ENCODE measurements at places on chromosomes 6 and 20.

- DNase-seq: no peak
These were observed 223.2 kb upstream of the ECI2 start for GRCh38 chr6:4358414-4359107.

GRCh38 chr20:8242066-8242465 is 110.0 kb downstream of the PLCB1 start:
- no peak for DNase-seq

DNA sequence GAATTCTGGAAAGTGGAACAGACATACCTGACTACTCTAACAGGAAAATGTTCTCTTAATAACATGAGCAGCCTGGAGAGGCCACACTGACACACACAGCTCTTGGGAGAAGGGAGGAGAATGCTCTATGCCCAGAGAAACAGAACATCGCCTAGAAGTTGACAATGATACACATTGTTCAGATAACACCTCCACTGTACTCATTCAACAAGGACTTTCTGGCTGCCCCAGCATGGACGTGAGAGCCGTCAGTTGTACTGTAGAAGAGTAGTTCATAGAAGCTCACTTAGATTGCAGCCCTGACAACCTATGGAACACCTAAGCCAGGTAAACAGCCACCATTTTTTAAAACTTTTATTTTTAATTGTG is 28.9 kb downstream of the BMP7 start:
- DNase-seq: no peak

DNA sequence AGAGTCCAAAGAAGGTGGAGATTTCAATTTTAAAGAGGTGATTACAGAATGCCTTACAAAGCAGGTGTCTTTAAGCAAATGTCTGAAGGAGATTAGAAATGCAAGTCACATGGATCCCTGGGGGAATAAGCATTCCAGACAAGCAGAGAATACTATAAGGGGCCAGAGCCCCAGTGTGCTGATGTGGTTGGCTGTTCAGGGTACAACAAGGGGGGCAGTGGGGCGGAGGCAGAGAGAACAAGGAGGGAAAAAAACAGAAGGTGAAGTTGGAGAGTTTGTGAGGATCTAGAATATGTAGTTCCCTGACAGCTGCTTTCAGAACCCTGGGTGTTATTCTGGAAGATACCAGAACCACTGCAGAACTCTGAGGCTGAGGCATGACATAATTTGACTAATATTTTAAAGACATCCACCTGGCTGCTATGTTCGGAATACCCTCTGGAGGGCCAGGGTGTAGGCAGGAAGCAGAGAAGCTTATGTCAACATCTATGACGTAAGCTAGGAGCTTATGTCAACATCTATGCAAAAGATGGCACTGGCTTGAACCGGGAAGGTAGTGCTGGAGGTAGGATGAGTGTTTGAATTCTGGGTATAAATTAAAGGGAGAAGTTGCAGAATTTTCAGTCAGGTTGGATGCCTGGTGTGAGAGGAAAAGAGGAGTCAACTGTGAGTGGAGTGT is 276.3 kb upstream of the AGPAT4 start:
- no peak for DNase-seq

DNA sequence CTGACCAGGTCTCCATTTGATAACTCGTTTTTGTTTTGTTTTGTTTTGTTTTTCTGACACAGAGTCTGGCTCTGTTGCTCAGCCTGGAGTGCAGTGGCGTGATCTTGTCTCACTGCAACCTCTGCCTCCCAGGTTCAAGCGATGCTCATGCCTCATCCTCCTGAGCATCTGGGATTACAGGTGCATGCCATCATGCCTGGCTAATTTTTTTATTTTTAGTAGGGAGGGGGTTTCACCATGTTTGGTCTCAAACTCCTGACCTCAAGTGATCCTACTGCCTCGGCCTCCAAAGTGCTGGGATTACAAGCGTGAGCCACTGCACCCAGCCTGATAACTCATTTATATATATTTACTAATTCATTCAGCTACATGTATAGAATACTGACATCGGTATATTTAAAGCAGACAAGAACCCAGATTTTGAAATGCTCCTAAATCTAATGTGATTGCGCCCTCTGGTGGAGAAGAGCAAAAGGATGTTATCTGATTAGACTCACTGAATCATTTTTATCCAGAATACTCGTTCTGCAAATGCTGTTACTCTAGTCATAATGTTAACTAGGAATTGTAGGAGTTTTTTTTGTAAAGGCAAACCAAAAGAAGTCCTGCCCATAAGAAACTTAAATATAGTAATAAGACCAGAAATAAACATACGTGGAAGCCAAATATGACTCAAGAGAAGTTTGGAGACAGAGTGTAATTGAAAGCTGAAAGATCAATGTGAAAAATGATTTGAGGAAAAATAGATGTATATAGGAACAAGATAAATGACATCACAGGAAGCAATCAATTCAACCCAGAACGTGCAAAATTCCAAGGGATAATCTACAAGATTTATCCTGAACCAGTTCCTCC is 5.3 kb upstream of the COL12A1 start:
- peak; percentile 33 for DNase-seq

- DNase-seq: no peak
These were observed 202.3 kb downstream of the THBS2 start for GRCh38 chr6:169051371-169051770.

DNA sequence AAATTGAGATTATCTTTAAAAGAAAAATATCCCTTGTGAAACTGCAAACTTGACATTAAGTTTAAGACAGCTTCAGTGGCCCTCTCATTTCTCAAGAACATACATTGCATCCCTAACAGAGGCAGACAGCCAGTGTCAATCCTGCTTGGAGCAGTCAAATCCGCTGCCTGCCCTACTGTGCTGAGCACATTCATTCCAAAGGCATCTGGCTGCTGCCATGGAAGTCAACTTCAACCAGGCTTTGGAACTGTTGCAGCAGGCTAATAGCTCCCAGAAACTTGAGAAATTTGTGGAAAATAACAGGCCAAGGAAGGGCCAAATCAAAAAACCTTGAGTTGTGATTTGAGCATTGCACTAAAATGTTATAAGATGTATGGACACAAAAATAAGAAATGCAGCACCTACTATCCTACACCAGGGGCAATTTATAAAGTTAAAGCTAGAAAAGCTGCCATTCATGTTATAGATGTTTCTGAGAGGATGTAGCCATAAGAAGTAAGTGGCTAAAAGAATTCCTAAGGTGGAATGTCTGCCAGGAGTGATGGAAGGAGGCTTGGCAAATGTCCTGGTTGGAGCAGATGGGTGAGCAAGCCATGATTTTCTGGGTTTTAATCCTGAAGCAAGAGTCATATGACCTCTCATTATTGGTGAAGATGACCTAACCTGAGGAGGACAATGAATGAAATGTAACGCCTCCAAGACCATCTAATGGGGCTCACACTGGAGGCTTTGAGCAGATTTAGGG is 31.4 kb upstream of the HAO1 start:
- no peak for DNase-seq

- DNase-seq: no peak
These were observed 25.0 kb upstream of the BRPF3 start for GRCh38 chr6:36171573-36171972.

- DNase-seq: no peak
These were observed 14.5 kb downstream of the SERPINB1 start for GRCh38 chr6:2827142-2827541.

GRCh38 chr6:38218235-38218634 is 398.7 kb downstream of the ZFAND3 start:
- DNase-seq: no peak

- peak; percentile 18 for DNase-seq
These were observed 13.2 kb downstream of the TMEM74B start for GRCh38 chr20:1171461-1172093.

- DNase-seq: no peak
These were observed 43.3 kb downstream of the IL20RA start for GRCh38 chr6:137001299-137001976.

DNA sequence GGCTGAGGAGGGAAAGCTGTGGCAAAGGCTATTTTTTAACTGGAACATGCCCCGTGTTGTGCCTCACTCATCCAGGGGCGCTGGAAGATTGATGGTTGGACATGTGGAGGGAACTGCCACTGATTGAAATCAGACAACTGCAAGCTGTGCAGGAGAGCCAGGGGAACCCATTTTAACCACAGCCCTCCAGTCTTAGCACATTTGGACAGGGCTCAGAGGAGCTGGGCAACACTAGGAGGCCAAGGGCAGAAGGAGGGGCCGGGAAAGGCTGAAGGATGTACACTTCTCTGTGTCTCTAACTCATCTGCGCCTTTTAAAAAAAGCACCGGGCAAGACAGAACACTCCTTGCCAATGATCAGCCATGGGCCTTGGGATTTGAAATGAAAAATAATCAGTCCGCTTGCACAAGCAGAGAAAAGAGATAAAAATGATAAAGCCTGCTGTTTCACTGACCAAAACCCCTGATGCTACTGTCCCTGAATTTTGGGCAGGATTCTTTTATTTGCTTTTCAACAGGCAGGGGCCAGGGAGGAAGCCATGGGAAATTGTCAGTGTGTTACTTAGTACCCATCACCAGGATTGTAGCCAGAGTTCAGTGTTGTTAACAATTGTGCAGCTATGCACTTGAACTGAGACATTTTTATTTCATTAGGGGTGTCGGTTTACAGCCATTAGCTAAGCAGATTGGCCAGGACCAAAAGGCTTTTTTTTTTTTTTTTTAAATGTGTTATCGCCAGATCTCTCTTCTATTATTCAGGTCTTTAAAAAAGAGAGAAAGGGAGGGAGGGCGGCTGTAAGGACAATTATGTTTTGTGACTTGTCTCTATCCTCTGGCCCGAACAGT is 109.3 kb upstream of the EYA4 start:
- no peak for DNase-seq

- no peak for DNase-seq
These were observed 268.6 kb upstream of the AGPAT4 start for GRCh38 chr6:161542346-161542980.
